ENCODE measurements at places on chromosomes 1 and 21. TPM values are rescaled to one million over a fixed set of nuclear protein-coding genes. Genes with fewer than 3 reads are reported as not detected.

AZIN2 gene
- polyA plus RNA-seq = 1.6 TPM

SYTL1 gene
- 0.50 TPM for polyA plus RNA-seq

SPRR1B gene
- not detected for polyA plus RNA-seq

- DNase-seq = no peak
Measured at GRCh38 chr1:55751776-55752175, 536.6 kb upstream of the USP24 start.

- no peak for DNase-seq
Measured at GRCh38 chr1:204545202-204545601, 29.0 kb downstream of the MDM4 start.

- DNase-seq = no peak
Measured at GRCh38 chr1:12034381-12034801, 15.1 kb downstream of the MIIP start.

DNA sequence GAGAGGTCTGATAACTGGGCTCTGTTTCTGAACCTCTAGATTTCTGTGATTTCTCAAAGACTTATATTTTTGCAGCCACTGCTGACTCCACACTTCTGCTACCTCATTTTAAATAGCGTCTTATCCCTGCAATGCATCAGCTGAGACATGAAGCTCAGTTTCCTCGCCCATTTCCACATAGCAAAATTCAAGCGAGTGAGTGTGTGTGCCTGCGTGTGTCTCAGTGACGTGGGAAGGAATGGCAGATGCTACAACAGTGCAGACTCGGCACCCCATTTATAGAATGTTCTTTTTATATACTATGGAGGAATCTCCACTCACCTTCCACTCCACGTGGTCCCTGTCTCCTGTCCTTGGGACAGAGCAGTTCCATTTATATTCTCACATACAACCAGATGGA is 35.7 kb downstream of the ZMYND12 start:
- DNase-seq = no peak

GRCh38 chr1:226085675-226086285 is 23.3 kb downstream of the H3-3A start:
- DNase-seq = no peak

DNA sequence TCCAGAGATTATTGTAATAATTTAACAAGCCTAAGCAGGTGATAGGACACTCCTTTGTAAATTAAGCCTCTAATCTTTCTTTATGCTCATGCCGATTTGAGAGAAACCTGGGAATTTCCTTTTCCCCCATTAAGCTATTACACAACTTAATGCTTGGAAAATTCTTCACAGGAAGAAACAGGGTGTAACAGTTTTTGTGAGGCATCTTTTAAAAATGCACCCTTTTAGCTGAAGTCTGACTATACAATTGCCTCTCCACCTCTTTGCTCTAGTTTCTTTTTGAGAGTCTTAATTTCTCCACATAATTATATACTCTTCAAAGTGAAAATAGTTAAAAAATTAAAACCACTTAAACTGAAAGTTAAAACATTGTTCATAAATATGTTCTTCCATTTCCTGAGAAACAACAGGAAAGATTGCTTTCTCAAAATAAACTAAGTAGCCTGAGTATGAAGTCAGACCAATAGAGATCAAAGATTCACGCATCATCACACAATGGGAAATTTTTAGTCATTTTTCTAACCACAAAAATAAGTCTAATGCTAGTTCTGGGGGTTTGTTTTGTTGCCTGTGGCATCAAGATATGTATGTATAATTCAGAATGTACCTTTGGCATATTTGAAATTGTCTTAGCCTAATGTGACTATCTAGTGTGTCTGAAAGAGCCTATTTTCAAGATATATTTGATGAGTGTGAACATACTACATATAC is 34.7 kb downstream of the LRRC8D start:
- no peak for DNase-seq

GRCh38 chr1:47209725-47210325 is 20.0 kb upstream of the PDZK1IP1 start:
- DNase-seq = no peak

- peak; percentile 28 for DNase-seq
Measured at GRCh38 chr1:109488201-109488600, 4.5 kb downstream of the ATXN7L2 start.

DNA sequence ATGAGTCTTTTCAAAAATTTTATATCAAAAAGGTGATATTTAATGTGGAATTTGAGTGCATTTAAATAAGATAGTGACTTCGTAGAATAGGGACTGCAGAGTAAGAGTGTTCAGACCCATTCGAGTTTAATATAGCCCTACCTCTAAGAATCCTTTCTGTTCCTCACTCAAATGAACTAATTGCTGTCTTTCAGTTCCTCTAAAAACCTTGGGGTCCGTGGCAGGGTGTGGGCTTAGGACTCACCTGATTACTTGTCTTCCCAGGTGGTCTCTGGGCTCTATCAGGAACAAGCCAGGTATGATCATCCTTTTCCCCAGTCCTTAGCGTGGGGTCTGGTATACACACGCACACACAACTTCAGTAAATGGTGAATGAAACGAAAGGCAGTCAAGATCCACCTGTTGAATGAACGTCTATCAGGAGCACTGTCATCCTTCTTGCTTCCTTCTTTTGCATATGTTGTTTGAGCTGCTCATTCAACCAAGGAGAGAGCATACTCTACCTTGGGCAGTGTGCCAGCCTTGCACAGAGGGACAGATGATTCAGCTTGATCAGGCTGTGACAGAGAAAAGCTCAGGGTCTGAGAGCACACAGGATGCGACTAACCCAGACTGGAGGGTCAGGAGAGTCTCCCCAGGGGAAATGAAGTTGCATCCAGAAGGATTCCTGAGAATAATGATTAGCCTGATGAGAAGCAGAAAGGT is 1.2 kb upstream of the RNF11 start:
- DNase-seq = no peak

- no peak for DNase-seq
Measured at GRCh38 chr1:85224734-85225623, 24.2 kb upstream of the SYDE2 start.

- DNase-seq = no peak
Measured at GRCh38 chr1:59156051-59156450, 140.8 kb upstream of the FGGY start.
